ENCODE measurements at places on chromosomes 4 and X. TPM values are rescaled to one million over a fixed set of nuclear protein-coding genes. Genes with fewer than 3 reads are reported as not detected.

Gene EVC
- 3.1 TPM for total RNA-seq

Gene PARM1
- total RNA-seq: not detected

Gene PPEF1
- not detected for total RNA-seq

Gene COL25A1
- not detected for total RNA-seq

Gene FGF13
- total RNA-seq: not detected

Gene HPGD
- 3.4 TPM for total RNA-seq

Gene CASP3
- total RNA-seq: 54.0 TPM

Gene OPRPN
- not detected for total RNA-seq

Gene TLR10
- total RNA-seq: not detected

Gene SGCB
- 14.3 TPM for total RNA-seq

Gene SSX2B
- total RNA-seq: not detected

DNA sequence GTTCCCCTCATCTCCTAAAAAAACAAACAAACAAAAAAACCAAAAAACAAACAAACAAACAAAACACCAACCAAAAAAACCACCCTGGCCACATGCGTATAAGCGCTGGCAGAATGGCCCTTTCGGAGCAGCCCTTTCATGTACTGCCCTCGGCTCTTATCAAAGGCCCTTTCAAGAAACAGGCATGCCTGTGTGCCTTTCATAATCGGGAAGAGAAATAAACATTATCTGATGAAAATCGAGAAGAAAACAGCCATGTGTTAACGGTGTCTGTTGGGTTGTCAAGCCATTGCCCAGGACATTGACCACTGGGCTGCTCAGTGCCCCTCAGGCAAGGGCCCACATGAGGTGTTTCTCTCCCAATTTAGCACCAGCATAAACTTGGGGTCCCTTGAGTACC lies 68.3 kb downstream of the PJA1 start:
- DNase-seq: no peak

GRCh38 chr4:34466411-34466810 lies 1777.9 kb downstream of the ARAP2 start:
- no peak for DNase-seq

GRCh38 chr4:73668782-73669201 lies 48.6 kb upstream of the RASSF6 start:
- DNase-seq: no peak

GRCh38 chrX:75181721-75182120 lies 25.6 kb upstream of the ABCB7 start:
- DNase-seq: no peak

- DNase-seq: no peak
Observed at GRCh38 chr4:129410115-129410514, 314.2 kb downstream of the C4orf33 start.

- DNase-seq: no peak
Observed at GRCh38 chr4:91958596-91958995, 345.2 kb upstream of the GRID2 start.

DNA sequence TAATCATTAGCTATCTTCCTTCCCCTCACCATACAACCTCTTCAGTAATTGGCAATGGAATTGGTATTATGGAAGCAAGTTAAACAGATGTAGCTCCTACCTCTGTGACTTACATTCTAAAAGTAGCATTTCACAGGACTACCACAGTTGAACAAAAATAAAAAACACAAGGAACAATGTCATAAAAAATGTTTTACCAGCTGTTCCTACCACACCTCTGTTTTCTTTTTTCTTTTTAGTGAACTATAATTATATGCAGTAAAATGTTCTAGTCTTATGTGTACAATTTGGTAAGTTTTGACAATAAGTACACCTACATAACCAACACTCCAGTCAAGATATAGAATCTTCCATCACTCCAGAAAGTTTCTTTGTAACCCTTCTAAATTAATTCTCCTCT lies 54.1 kb upstream of the GEMIN8 start:
- no peak for DNase-seq

- no peak for DNase-seq
Observed at GRCh38 chrX:113892891-113893290, 691.0 kb upstream of the HTR2C start.

DNA sequence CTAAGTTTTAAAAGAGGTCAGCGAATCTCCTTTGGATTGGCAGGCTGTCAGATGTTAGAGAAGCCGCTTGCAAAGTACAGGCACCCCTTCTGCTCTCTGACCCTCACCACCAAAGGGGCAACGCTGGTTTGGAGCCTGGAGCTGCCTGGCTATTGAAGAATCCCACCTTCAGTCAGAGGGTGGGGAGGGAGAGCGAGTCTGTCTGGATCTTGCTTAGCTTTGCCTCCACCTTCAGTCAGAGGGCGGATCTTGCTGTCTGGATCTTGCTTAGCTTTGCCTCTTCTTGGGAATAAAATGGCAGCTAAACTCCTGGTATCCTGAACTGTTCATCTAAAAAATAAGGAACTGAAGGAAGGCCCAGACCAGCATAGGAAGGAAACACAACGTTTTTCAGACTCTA lies 7.3 kb downstream of the CCDC110 start:
- no peak for DNase-seq

DNA sequence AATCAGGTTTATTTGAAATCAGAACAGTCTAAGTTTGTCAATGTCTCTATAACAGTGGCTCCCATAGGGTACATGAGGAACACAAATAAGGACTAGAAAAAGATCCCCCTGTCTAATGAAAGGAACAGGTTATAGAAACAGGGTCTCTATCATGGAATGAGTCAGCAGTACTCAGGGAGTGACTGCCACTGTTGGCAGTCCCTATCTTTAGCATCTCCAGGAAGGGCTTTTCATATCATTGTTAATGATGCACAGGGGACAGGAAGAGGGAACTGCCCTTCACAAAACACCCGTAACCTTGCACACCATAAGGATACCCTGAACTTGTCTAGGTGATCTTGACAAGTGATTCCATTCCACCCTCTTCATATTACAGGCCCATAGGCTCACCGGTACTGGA lies 38.5 kb upstream of the SMIM10L2A start:
- DNase-seq: no peak

- DNase-seq: no peak
Observed at GRCh38 chr4:82611982-82612381, 50.2 kb upstream of the TMEM150C start.

- DNase-seq: no peak
Observed at GRCh38 chr4:67460574-67460973, 84.7 kb downstream of the CENPC start.

- DNase-seq: no peak
Observed at GRCh38 chrX:149718757-149719156, 6.9 kb downstream of the MAGEA11 start.

- peak; percentile 51 for DNase-seq
Observed at GRCh38 chrX:71178908-71179307, 34.3 kb downstream of the NLGN3 start.

- DNase-seq: no peak
Observed at GRCh38 chr4:81106150-81106549, 75.6 kb downstream of the BMP3 start.

DNA sequence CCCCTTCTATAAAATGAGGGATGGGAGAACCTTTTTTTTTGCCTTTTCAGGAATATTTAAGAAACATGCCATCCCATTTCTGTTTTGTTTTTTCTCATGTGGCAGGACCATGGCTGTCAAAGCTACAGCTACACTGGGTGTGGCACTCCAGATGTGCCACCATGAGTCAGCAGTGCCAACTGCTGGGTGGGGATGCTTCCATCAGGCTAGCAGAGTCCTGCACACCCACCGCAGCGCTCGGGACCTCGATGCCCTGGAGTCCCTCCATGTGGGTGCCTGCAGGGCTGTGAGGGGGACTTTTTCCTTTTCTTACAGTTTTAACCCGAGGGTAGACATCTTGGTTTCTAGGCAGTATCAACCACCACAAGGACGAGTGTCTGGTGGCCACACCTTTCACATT lies 352.6 kb downstream of the NR3C2 start:
- no peak for DNase-seq

GRCh38 chr4:105283501-105283900 lies 136.8 kb downstream of the TET2 start:
- DNase-seq: no peak

GRCh38 chr4:186932196-186932595 lies 208.5 kb upstream of the FAT1 start:
- DNase-seq: no peak

- DNase-seq: no peak
Observed at GRCh38 chr4:63788271-63788670, 621.0 kb downstream of the TECRL start.

GRCh38 chrX:3219231-3219630 lies 127.2 kb downstream of the MXRA5 start:
- DNase-seq: no peak

GRCh38 chr4:48275247-48275646 lies 5.6 kb upstream of the TEC start:
- DNase-seq: no peak

DNA sequence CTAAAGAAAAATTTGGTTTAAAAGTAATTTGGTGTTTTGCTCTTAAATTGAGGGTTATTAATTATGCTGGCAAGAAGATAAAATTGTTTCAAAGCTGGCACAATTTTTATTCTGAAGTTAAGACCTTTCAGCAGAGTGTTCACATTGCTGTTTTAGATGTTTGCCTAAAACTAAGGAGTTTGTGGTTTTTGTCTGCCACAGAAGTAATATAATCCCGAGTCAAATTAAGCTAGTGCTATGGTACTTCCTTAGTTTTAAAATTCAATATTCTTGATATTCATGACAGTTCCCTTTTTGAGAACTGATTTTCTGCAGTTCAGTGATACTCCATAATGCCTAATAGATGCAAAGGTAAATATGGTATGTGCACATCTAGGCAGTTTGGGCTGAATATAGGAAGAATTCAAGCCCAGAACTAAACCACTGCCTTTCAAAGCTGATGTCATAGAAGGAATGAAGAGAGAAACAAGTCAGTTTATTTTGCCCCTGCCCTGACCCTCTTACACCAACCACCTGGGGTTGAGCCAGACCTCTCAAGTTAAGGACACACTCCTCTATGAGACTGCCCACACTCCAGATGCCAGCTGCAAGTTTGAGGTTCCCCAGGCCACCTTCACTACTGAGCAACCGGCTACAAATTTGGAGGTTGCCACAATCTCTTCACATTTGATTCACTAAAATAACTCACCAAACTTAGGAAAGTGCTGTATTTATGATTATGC lies 32.1 kb upstream of the VEGFC start:
- DNase-seq: no peak

DNA sequence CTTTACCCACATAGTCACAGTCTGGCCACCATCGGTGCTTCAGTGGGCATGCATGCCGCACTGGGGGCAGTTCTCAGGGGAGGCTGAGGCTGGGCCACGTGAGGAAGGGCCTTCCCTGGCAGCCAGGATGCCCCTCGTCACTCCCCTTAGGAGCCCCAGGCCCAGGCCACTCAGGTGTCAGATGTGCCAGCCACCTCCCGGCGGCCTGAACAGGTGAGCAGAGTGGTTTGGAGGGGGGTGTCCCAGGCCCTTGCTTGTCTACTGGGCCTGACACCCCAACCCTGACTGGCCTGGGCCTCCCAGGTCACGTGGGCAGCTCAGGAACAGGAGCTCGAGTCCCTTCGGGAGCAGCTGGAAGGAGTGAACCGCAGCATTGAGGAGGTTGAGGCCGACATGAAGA lies 12.1 kb downstream of the CCDC22 start:
- no peak for DNase-seq

DNA sequence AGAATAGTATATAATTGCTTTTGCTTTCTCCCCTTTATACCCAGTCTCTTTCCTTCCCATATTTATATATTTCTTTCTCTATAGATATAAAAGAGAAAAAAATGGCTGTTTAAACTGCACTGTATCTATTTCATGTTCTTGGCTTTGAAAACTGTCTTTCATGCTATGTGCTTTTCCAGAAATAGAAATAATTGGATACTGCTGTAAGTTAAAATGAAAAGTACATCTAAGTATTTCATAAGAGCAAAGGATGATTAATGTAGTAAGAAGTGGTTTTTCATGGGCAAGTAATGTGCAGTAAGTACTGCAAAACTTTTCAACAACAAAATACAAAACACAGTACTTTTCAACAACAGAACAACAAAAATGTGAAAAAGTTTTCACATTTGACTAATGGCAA lies 237.9 kb downstream of the SNCA start:
- no peak for DNase-seq

DNA sequence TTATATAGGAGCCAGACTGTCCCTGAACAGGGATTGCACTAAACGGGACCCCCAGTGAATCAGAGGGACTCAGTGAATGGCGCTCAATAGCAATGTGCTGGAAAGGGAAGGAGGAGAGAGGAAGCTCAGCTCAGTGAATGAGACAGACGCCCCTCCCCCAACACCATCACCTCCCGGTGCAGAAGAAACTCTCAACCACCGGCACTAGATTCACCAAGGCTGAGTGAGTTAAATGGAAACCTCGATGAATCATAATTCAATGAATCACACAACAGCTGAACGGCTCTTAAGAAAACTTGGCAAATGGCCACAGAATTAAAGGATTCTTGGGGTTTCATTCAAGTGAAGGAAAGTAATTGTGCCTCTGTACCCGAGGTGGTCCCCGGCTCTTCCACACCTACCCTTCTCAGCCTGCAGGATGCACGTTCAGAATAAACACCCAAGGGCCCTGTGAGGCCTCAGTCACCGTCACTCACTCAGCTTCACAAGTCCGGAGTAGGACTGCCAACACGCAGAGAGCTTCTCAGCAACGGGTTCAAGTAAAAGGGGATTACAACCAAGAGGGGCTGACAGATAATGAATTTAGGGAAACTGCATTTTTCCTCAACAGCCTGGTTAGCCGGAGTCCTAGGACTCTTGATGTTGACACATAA lies 29.3 kb downstream of the CRMP1 start:
- peak; percentile 76 for DNase-seq

DNA sequence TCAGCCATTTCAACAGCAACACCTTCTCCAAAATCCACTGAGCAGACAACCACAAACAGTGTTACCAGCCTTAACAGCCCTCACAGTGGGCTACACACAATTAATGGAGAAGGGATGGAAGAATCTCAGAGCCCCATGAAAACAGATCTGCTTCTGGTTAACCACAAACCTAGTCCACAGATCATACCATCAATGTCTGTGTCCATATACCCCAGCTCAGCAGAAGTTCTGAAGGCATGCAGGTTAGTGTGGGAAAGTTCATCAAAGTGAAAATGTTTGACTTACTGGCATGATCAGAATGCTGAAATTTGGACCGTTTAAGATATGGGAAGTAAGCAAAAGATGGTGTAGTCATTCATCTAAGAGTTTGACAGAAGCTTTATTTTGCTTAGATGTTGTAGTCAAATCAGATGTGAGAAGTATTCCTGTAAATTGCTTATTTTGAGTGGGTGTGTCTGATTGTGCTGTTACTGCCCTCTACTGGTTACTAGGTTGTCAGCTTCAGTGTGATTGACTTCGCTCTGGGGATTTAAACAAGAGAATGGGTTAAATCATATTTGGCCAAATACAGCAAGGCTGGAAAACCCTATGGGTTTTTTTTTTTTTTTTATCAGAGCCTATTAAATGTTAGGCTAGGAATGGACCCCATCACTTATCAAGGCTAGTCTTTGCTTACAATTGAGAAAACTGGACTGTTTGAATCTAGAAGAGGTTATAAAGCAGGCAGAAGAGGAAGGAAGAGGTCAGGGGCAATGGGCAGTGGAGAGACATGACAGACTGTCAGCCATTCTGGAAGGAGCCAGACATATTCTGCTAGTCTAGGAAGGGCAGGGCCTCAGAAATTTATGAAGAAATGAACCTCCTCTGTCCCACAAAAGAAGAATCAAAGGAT lies 130.3 kb downstream of the DIPK2B start:
- DNase-seq: no peak
